ENCODE measurements at places on chromosomes 5 and 9.

- DNase-seq = no peak
Observed at GRCh38 chr9:131046581-131047202, 37.7 kb downstream of the LAMC3 start.

DNA sequence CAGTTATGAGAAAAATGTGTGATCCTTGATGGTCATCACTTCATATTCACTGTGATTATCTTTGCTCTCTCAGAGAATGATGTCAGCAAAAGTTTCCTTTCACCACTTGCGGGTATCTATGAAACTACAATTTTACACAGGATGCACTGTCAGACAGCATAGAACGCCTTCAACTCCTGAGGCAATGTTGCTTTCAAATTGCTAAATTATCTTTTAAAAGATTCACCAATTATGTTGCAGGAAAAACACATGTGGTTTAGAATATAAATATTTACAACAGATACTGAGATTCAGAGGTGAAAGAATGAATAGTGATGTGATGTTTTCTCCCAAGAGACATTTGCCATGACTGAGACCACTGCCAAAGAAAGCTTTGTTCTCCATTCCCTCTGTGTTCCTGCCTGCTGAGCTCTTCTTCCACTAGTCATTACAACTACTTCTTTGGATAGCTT is 879.8 kb upstream of the DMAC1 start:
- no peak for DNase-seq

GRCh38 chr5:3324421-3325101 is 271.1 kb upstream of the IRX1 start:
- DNase-seq = peak; percentile 61

- no peak for DNase-seq
Observed at GRCh38 chr5:146006470-146007190, 70.3 kb downstream of the SH3RF2 start.

DNA sequence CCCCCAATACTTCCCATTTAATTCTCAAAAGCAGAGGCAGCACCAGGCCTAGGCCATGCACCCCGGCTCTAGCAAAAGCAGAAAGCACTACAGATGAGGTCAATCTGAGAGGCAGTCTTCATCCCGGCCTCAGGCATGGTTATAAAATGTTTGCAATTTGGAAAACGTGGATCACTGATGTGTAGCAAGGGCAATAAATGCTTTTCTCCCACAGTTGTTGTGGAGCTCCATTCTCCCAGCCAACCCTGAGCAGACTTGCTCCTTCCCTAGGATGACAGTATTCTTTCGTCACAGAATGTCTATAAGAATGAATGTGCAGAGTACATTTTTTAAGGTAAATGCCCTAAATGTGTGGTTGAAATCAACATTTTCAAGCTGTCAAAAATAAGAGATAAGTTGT is 157.3 kb upstream of the DAPK1 start:
- no peak for DNase-seq

GRCh38 chr9:93083592-93084470 is 12.2 kb upstream of the CARD19 start:
- no peak for DNase-seq

GRCh38 chr5:9898319-9898718 is 268.2 kb upstream of the TAS2R1 start:
- no peak for DNase-seq

DNA sequence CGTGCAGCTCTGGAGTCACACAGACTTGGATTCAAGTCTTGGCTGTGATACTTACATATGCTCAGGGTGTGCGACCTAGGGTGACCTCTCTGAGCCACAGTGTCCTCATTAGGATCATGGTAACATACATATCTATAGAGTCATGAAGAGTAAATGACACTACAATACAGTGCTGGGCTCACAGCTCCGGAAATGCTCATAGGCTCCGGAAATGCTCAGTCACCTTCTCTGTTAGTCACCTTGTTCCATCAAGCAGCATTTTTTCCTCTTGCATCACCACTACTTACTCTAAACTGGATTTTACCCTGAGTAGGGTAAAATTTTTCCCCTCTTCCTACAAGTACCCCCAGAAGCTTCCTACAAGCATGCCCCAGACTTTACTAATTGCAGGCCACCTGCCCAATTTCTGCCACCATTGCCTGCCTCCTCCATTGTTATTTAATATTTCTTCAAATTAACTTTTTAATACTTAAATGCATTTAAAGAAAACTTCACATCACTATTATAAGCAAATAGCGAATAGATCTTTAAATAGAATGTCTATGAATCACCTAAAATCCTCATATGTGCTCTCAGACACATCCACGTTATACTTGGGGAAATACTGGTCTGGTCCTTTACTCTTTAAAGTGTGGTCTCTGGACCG is 147.6 kb upstream of the SPRY4 start:
- DNase-seq = no peak

- DNase-seq = no peak
Observed at GRCh38 chr9:125794708-125795107, 47.5 kb downstream of the PBX3 start.

Measured in RWPE2 (cell line).